ENCODE measurements at places on chromosomes 7 and 10. TPM values are rescaled to one million over a fixed set of nuclear protein-coding genes. Genes with fewer than 3 reads are reported as not detected.

PCDH15 gene
- polyA plus RNA-seq = 0.11 TPM

DNA sequence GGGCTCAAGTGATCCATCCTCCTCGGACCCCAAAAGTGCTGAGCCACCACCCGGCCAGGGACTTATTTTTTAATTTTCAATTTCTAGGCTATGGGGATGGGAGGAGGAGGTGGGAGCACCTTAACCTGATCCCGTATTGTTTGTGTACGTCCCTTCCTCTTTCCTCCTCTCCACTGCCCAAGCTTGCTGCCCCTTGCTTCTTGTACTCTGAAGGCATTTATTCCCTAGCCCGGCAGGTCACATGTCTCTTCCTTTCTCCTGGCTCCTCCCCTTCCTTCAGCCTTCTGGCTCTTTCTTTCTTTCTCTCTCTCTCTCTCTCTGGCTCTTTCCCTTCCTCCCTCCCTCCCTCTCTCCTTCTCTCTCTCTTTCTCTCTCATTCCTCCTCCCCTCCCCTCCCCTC, 56.0 kb downstream of the COL26A1 start:
- no peak overlapping the region for H3K27ac ChIP-seq
- H3K36me3 ChIP-seq = no peaks in the 10 kb centered on the region
- peaks cover 14% of the 10 kb centered on the region for H3K4me1 ChIP-seq
- no peak overlapping the region for H3K4me3 ChIP-seq
- H3K27me3 ChIP-seq = no peaks in the 10 kb centered on the region
- DNase-seq = no peak

KCNMA1 gene
- 11.3 TPM for polyA plus RNA-seq

GRCh38 chr7:149284343-149284742, 22.3 kb downstream of the ZNF783 start:
- no peaks in the 10 kb centered on the region for H3K36me3 ChIP-seq
- no peak for DNase-seq
- peak overlapping the region; percentile 14 for H3K4me3 ChIP-seq
- no peaks in the 10 kb centered on the region for H3K27me3 ChIP-seq
- peaks cover 6% of the 10 kb centered on the region for H3K4me1 ChIP-seq

IDI2 gene
- polyA plus RNA-seq = not detected

Data from H1 (cell line).